Stimulated activated CD4-positive, alpha-beta T cell treated with anti-CD3 and anti-CD28 coated beads, Interleukin-15, amount 100 ng/mL, for 48 hours (primary cell): ENCODE measurements at places on chromosomes 1 and 21.

- DNase-seq = no peak
Observed at GRCh38 chr21:14452727-14453241, 69.8 kb upstream of the HSPA13 start.

- no peak for DNase-seq
Observed at GRCh38 chr1:58352476-58353092, 193.9 kb downstream of the OMA1 start.

DNA sequence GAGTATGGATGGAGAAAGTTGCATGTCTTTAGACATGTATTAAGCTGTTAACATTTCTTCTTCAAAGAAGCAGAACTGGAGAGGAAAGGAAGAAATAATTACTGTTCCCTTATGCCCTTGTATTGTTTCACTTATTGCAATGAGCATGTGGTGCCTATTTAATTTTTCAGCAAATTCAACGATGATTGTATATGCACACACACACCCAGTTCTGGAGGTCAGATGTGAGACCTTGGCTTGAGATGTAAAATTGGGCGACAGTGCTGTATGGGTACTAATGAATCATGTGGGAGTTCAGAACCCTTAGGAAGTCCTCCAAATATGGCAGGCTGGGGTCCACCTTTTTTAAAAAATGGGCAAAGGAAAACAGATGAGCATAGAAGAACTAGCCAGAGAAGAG lies 27.5 kb downstream of the BRINP2 start:
- no peak for DNase-seq

DNA sequence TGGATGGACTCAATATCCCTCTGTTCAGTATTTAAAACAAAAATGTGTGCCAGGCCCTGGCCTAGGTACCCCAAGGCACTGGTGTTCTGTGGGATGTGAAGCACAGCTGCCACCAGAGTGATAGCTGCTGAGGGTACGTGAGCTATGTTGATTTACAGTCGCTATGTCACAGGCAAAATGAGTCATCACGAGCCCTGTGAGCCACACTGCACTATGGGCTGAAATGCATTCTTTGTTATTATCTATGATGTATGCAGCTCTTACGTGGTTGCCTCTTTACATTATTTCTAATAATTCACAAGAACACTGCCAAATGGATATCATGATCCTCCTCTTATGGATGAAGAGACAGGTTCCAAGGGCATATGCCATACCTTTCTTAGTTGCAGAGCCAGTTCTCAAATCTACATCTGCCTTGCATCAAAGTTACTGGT lies 2.1 kb downstream of the TEX38 start:
- no peak for DNase-seq
